HFFc6 (cell line): ENCODE measurements at places on chromosomes 2 and 18.

DNA sequence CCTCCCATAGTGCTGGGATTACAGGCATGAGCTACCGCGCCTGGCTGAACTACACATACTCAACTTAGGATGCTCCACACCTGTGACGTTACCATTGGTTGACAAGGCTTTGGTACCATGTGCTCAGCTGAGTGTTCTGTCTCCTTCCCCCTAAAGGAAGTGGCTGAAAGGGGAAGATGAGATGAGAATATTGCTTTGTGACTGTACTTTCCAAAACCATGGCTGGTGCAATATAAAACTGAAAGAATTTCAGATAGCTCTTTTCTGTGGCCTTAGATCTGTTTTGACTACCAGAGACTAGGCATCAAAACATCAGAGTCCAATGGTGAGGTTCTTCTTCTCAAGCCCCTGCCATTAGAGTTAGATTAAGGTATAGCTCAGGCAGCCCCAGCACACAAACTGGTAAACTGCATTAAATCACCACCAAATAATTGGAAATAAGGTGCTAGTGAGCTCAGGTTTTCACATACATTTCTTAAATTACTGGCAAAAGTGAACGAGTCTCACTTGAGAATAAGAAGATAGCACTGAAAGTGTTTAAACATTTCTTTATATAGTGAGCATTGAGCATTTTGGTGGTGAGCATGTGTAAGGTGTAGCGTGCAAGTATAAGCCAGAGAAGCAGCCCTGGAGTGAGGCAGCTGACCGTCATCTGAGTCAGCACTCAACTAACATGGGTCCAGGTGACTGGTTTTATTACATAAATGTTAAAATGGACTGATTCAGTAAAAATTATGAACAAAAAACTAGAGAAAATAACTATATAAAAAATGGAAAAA, 113.5 kb upstream of the FZD5 start:
- no peak for DNase-seq

GRCh38 chr2:86366651-86367498, 29.4 kb upstream of the REEP1 start:
- no peak for DNase-seq

DNA sequence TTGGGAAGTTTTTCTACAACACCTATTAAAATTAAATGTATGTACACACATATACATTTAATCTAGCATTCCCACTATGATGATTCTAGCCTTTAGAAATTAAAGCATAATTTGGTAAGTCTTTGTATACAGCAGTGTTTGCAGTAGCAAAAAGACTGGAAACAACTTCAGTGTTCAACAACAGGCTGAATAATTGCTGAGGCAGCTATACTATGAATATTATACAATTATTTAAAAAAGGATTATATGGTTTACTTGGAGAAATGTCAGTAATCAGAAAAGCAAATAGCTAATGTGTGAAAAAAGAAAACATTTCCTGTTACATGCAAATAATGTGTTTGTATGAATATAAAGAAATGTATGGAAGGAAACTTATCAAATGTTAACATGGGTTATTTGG, 1.4 kb upstream of the ZNF638 start:
- DNase-seq, result no peak

- no peak for DNase-seq
Observed at GRCh38 chr2:233565685-233566140, 869 bp downstream of the USP40 start.

GRCh38 chr2:55415300-55415699, 4.4 kb downstream of the CCDC88A start:
- no peak for DNase-seq

- DNase-seq, result no peak
Observed at GRCh38 chr2:608711-609110, 68.5 kb downstream of the TMEM18 start.

GRCh38 chr2:102155703-102156515, 13.4 kb downstream of the IL1R1 start:
- no peak for DNase-seq

DNA sequence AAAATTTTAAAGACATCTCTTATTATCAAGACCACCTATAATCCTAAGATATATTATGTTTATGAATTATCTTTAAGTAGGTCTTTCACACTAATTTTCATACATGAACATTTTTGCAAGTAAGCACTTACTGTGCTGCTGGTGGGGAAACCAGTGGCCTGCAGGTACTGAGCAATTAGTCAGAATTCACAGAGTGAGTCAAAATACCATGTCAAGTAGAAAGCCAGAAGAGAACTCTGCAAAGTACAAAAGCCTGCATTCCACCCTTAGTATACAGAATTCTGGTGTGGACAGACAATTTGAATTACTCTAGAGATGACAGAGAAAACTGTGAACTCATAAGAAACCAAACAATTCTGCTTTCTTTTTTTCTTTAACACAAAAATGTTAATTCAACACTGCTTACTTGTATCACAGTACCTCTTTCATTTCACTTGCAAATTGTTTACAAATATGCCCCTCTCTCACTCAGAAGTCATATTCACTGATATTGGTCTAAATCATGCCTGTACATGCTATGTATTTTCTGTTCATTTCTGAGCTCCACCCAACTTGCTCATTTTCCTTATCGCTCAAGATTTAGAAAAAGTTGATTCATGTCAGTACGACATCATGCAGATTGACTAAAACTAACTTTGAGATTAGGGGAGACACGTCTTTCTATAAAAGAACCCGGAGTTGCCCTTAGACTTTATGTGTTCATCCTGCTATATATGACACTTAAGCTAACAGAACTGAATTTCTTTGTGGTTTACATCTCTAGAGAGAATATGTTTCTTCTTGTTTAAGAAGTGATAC, 182.9 kb downstream of the IKZF2 start:
- peak; percentile 23 for DNase-seq

DNA sequence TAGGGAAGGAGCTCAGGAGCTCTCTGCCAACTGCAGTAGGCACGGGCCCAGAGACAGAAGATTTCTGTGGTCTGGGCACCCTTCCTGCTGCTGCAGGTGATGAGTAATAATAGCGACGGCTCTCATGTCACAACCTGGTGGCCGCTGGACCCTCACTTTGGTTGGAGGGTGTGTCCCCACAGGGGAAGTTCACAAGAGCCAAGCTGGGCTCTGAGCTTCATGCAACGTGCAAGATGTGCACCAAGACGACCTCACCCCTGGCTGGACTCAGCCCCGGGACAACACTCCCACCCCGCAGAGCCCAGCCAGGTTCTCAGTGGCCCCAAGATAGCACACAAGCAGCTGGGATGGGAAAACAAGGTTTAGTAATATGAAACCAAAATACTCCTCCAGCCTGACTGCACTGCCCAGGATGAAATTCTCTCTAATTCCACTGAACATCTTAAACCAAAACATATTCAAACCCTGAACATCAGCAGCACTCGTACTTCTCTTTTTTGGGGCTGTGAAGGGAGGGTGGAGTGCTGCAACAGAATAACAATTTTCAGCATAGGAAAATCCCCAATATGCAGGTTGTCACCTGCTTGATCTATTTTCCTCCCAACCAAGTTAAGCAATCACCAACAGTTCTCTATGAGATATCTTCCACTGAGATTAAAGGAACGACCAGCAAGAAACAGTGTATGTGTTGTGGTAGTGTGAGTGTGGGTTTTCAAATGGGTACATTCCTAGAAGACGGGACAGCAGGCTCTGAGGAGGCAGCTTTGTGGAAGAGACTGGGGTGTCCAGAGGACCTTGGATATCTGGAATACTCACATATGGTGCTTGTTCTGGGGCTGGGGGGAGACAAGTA, 26.5 kb downstream of the BCL2 start:
- no peak for DNase-seq

GRCh38 chr2:73101626-73102256, 11.0 kb downstream of the RAB11FIP5 start:
- no peak for DNase-seq

- no peak for DNase-seq
Observed at GRCh38 chr2:236538242-236538641, 31.4 kb upstream of the ACKR3 start.

DNA sequence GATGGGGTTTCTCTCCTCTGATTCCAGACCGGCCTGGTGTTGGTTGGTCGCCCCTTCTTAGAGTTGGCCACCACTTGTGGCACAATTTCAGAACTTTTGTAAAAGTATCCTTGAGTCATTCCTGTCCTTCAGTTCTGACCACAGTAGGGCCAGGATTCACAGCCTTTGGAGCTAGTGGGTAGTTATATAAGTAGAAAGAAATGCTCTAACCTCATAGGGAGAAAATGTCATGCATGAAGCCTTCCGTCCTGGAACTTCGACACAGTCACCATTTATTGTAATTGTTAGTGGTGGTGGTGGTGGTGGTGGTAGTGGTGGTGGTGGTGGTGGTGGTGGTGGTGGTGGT, 65.4 kb downstream of the EPAS1 start:
- DNase-seq, result no peak

- no peak for DNase-seq
Observed at GRCh38 chr2:65017335-65017734, 28.1 kb downstream of the SLC1A4 start.

DNA sequence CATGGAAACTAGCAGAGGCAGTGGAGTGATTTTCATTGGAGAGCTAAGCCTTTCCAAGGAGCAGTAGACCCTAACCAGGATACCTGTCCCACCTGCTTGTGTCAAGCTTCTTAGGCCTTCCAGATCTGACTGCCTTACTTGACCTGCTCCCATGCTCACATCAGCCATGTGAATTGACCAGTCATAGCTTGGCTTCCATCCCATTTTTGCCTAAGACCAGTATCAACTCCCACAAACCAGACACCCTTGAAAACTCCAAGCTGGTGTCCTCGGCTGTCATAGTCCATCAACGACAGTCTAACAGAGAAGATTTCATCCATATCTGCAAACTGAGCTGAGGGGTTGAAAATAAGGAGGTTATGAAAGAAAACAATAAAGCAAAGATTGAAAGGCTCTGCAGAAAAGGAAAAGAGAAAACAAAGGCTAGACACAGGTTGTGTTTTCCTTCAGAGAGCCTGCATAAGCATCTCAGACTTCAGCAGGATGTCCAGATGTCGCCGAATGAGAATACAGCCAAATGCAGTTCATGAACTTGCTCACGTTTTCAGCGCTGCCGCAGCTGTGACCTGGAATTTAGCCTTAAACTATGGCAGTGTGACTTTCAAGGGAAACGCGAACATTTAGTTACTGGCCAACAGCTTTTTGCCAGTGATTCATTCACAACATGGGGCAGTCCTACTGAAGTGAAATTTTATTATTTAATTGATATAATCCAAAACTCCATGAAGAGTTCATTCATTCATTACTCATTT, 868.1 kb upstream of the ID2 start:
- DNase-seq, result no peak

DNA sequence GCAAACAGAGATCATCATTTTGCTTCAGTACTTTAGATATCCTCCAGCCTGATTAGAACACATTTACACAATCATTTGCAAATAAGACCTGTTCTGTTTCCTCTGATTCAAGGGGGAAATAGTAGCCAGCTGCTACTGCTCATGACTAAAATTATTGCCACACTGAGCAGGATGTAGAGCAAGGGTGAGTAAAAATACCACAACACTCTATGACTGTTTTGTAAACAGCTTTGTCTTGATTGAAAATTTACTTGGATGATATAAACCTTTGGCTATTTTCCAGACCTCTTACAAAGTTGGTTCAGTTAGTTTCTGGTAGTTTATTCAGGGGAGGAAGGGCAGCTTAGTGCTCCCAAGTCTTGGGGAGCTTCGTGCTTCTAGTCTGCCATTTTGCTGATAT, 286.4 kb upstream of the CNTNAP5 start:
- no peak for DNase-seq

GRCh38 chr18:44719519-44720060, 38.9 kb downstream of the SETBP1 start:
- no peak for DNase-seq
